ENCODE measurements at places on chromosomes 2 and 18.

DNA sequence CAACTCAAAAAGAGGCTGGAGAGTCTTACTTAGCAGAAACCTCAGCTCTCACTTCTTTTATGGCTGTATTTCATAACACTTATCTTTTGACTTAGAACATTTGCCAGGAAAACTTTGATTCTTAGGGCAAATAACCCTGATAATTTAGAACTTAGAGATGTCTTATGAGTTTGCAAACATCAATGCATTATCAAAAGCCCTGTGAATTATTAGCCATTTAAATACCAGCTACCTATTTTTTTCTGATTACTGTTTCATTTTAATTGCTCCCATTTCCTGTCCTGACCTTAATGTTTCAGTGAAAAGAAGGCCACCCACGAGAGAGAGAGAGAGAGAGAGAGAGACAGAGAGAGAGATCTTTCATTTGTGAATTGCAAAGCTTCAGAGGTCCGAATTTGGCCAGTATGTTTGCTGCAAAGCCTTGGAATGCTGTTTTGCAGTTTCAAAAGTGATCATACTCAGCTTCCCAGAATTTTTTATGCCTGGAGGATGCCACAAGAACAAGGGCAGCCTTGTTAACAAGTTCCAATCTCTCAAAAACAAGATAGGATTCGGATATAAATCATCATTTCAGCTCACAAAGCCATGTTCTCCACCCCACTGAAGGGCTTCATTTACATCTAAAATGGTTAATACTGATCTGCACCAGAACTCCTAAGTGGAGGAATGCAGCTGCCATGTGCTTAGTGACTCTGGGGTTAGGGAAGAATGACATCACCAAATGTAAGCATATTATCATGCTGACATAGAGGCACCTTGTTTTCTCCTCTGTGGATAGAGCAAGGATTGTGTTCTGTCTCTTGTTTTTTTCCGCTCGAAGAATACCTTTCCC lies 478.2 kb downstream of the ARHGAP15 start:
- DNase-seq, result no peak

DNA sequence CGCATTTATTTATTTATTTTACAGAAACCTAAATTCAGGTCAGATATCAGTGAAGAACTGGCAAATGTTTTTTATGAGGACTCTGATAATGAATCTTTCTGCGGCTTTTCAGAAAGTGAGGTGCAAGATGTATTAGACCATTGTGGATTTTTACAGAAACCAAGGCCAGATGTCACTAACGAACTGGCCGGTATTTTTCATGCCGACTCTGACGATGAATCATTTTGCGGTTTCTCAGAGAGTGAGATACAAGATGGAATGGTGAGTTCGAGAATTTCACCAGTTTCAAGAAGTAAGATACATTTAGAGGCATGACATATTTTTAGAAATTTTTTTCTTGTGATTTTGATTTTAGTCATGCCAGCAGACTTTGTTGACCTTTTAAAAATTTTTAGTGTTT lies 4.6 kb downstream of the CDCA7 start:
- no peak for DNase-seq

GRCh38 chr2:114061566-114062098 lies 171.7 kb downstream of the ACTR3 start:
- no peak for DNase-seq

GRCh38 chr18:63882333-63883141 lies 5.0 kb upstream of the SERPINB2 start:
- DNase-seq, result no peak

DNA sequence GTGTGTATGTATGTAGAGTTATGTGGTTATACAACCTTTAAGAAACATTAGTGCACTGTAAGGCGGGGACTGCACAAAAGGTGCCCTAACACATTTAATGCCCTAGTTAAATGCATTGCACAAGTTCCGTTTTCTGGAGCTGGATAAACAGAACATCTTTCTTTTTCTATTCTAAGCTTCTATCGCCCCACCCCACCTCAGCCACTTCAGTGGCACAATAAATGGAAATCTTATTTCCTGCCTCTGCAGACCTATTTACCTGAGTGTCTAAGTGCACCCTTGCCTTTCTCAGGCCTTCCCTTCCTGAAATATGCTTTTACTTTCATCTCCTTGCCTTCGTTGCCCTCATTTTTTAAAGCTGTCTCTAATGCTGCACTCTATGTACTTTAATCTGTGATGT lies 123.5 kb downstream of the TANC1 start:
- no peak for DNase-seq

DNA sequence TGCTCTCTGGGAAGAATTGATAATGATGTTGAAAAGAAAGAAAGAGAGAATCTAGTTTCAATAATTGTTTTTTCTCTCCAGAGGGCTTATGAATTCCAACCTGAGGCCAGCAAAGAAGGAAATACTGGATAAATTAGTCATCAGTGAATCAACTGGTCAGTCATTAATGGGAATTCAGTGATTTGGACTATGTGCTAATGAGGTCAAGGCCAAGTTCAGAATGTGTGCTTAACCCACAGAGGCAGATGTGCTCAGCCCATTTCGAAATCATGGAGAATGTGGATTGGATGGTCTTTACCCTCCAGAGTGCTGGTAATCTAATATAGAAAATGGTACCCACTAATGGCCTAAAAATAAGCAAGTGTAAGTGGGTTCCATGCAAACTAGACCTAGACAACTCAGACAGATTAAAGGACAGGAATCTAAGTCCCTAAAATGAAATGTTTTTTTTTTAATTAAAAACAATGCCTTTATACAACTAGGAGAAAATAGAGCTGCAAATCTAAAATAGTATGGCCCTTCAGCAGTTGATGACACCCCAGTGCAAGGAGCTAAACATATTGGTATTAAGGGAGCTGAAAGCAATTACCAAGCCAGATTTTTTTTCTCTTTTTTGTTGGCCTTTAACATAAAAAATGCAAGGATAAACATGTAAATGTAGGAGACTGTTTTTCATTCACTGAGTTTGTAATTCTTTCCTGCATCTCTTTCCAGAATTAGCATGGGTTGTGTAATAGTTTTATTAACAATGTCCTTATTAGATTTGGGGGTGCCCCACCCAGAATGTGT lies 296.9 kb downstream of the SATB2 start:
- DNase-seq, result no peak

GRCh38 chr2:223101340-223102039 lies 49.5 kb downstream of the KCNE4 start:
- DNase-seq, result no peak

All from tibial nerve (tissue), 4 donors.